Activated T-cell treated with anti-CD3 and anti-CD28 coated beads for 24 hours (primary cell): ENCODE measurements at places on chromosomes 11 and 22.
A peak's percentile ranks its signal among the peaks of the same experiment; 100 is the strongest.

DNA sequence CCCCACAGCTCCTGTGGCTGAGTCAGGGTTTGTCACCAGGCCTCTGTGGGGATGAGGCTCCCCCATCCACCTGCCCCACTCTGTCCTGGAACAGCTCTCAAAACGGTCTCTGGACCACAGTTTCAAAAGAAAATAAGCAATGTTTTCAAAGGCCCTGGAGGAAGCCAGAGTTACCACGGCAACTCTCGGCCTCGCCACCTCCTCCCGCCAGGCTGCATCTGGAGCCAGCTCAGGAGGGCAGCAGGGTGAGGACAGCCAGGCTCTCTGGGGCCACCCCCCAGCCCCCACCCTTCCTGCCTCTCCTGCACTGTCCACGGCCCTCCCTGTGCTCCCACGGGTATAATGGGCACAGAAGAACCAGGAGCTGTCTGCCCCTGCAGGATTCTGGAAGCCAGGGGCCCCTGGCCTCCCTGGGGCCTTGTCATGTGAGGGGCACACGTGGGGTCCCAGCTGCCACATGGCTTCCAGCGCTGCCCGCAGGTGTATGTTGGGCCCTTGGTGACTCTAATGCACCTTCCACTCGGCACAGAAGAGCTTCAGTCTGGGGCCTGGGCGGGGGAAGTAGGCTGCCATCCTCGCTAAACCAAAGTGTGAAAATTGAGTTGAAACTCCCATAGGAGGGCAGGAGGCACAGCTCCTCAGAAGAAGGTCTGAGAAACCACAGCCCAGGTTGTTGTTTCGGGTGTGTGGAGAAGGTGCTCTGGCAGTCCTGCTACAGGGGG, 10.3 kb downstream of the CD81 start:
- no peak for DNase-seq

- DNase-seq = no peak
These were observed 352.9 kb downstream of the TENM4 start for GRCh38 chr11:79087961-79088318.

DNA sequence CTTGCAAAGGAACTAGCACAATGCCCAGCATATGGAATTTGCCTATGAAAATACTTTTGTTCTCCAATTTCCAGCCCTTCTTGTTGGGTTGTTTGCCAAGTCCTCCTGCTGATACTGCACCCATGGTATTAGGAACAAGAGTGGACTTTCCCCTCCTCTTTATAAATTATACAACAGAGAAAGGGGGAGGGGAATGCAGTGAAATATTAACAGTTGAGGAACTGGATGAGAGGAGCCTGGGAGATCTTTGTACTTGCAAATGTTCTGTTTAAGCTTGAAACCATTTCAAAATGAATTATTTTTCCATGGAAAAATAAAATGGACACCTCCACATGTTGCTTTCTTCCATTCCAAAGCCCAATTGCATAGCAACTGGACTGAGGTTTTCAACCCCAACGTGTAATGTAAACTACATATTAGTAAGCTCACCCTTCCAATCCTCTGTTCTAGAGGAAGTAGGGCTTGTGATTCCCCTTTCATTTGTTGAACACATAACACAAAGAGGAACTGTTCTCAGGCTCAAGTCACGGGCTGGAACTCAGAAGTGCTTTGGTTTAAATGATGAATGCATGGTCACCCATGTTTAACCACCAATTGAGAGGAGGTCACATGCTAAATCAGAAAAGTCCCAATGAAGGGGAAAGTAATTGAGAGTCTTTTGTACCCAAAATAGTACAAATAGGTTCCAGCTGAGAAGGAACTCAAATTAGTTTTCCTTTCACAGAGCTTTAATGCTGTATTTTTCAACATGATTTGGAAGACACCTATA, 66.2 kb upstream of the ZC3H12C start:
- no peak for DNase-seq

DNA sequence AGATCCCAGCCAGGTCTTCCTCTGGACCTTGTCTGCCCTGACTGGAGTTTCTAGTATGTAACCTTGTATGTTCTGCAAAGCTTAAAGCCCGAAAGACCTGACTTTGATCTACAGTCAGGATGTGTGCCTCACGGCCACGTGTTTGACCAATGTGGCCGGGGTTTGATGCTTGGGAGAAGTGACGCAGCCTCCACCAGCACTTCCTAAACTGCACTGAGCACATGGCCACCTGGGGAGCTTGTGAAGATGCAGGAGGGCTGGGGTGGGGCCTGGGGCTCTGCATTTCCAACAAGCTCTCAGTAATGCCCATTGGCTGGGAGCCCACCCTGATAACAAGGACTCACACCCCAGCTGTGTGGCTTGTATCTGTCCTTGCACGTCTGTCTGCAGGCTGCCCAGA, 53.2 kb downstream of the NAT10 start:
- peak; percentile 24 for DNase-seq

GRCh38 chr11:32115446-32115845, 24.6 kb downstream of the RCN1 start:
- no peak for DNase-seq

- DNase-seq = no peak
These were observed 10.7 kb downstream of the LSP1 start for GRCh38 chr11:1863352-1864216.

DNA sequence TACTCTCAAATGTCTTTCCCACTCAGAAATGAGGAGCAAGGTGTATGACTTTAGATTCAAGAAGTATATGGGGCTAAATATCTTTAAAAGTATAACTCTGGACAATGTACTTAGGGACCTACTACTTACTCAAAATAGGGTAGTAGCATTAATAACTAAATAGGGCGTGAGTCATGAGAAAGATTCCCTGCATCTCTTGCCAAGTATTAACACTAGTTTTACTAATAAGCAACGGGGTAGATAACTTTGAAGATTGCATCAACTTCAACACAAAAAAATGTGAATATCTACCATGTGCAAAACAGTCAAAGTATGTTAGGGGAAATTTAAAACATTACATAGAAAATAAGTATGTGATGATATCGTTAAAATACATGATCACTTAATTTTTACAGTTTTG, 99.6 kb downstream of the PGR start:
- DNase-seq = no peak

- DNase-seq = no peak
These were observed 238.7 kb upstream of the PLET1 start for GRCh38 chr11:112499153-112499880.

- DNase-seq = peak; percentile 62
These were observed at the start of gene CTSF for GRCh38 chr11:66568124-66568916. CTSF (minus strand) TSS chr11:66568606; CDS start chr11:66568486, 120 bp downstream.

- no peak for DNase-seq
These were observed 1.5 kb downstream of the ADORA2A start for GRCh38 chr22:24428751-24429410.

- DNase-seq = no peak
These were observed 81.6 kb downstream of the MED15 start for GRCh38 chr22:20588843-20589581.

GRCh38 chr11:36253238-36253637, 36.0 kb downstream of the COMMD9 start:
- no peak for DNase-seq

GRCh38 chr11:1344056-1344635, 34.7 kb upstream of the TOLLIP start:
- no peak for DNase-seq

DNA sequence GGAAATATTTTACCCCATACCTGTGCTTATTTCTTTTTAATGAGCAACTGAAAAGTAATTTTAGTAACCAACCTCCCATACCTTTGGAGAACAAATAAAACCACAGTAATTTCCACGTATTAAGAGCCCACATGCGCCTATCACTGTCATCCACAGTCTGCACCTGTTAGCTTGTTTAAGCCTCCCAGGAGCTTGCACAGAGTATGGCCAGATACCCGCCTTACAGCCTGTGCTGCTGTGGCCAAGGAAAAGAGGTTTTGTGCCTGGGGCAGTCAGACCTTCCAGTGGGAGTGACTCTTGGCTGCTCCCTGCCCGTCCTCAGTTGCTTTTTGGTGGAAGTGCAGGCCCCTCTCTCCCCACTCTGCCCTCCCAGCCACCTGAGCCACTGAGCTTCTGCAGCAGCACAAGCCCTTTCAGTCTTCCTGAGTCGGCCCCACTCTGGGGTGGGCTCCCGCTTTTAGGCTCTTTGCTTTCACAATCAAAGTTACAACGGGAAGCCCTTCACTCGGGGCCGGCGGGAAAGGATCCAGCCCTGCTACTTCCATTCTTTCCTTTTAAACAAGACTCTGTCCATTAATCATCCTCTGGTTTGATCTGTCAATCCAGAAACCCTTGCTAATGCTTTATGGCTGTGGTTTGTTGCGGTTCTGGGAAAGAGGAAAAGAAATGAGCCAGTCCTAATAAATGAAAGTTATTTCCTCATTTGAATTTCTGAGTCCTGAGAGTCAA, 308.8 kb downstream of the TBC1D22A start:
- no peak for DNase-seq

GRCh38 chr11:82494988-82495432, 238.7 kb downstream of the FAM181B start:
- no peak for DNase-seq

DNA sequence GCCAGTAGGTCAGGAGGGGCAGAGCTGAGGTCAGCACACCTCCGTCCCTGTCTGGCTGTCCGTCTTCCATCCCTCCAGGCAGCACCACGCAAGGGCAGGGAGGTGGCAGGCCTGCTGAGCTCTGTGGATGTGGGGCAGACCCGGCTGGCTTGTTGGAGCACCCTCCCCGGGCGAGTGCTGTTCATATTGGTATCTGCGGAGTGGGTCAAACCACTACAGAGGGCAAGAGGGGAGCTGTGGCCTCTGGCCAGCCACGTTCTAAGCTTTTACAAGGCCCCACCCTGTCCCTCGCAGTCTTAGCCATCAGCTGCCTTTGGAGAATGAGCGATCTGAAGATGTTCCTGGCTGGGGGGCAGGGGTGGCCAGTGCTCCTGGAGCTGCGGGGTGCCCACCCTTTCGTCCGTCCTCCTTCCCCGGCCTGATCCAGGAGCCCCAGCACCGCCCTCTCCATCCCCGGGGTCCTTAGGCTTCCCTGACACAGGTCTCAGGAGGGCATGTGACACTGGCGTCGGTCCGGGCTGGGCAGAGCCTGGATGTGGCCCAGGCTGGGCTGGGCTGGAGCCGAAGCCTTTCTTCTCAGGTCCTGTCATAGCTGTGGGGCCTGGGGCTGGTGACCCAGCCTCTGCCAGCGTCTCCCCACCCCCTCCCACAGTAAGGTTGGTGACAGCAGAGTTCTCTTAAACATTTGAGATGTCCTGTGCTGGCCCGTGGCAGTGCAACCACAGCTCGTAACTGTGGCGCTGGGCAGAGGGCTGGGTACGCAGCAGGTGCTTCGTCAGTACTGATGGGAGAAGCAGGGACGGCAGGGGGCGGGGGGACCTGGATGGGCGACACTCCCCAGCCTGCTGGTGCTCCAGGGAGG, 31.7 kb upstream of the GRAMD4 start:
- DNase-seq = no peak

DNA sequence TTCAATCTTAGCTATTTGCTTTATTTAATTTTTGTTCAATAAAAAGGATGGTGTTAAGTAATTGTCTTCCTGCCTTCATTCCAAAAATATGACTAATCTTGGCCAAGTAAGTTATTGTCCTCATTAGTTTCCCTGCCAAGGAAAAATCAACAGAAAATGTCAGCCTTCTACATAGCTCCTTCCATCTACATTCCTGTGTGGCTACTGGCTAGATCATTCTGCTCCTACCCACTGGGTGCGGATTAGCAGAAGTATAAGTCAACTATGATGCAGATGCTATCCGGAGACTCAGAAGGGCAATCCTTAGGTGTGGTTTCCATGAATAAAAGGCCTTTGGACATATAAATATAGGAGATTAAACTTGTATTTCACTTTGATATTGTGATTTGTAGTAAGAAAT, 154.4 kb downstream of the SBF2 start:
- DNase-seq = no peak

DNA sequence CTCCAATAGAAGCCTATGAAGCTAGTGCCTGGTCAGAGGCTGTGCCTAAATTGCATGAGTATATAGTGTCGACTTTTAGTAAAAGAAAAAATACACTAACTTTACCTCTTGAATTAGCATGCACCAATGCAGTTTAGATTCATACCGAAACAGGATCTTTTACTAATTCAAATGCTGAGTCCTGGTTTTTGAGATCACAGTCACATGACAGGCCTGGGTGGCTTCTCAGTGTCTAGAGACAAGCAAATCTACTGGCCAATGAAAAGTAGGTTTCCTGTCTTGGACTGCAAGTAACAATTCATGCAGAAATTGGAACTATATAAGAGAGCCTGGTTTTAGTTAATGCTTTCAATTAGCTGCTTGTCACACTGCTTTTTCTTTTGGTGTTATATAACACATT, 7.2 kb downstream of the ARHGEF12 start:
- DNase-seq = no peak

GRCh38 chr11:80727315-80727714, 1286.5 kb upstream of the TENM4 start:
- DNase-seq = no peak

DNA sequence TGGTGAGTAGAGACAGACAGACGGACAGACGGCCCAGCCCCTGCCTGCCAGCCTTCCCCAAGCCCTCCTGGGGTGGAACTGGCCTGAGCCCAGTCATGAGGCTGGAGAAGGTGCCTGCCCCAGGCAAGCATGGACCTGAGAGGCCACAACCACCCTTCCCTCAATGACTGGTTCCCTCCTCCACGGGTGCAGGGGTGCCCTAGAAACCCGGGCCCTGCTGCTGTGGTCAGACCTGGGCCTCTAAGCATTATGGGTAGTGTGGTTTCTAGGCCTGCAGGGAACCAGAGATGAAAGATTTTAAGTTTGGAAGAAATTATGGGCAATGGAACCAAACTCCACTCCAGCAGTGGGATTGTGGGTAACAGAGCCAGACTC, 13.5 kb downstream of the RHBDD3 start:
- no peak for DNase-seq
